GM23248 (cell line): ENCODE measurements at places on chromosomes 7 and 10. TPM values are rescaled to one million over a fixed set of nuclear protein-coding genes. Genes with fewer than 3 reads are reported as not detected.
A peak's percentile ranks its signal among the peaks of the same experiment; 100 is the strongest.

- H3K27ac ChIP-seq = peak overlapping the region; percentile 45
- peak; percentile 80 for DNase-seq
- H3K4me1 ChIP-seq = peaks cover 33% of the 10 kb centered on the region
- peak overlapping the region; percentile 32 for H3K4me3 ChIP-seq
- H3K36me3 ChIP-seq = no peaks in the 10 kb centered on the region
These were observed 58.4 kb downstream of the MAPK8 start for GRCh38 chr10:48364659-48365405.

DNA sequence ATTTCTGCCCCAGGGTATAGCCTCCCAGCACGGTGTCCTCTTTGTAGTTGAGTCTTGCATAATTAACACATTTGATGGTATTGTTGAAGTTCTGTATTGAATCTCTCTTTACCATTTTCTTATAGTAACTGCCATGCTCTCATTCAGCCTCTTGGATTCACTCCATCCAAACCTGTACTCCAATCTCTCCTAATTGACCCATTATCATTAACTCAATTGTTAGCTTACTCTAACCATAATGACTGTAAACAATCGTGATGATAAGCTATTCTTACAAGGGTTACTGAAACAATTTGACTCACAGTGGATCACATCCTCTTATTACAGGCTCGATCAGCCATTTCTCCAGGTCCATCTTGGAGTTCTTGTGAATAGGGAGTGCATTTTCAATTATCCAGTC, 191.9 kb upstream of the AGK start:
- peaks cover 9% of the 10 kb centered on the region; the same call in 1 of the 2 replicates for H3K4me1 ChIP-seq
- H3K4me3 ChIP-seq = no peak overlapping the region
- DNase-seq = no peak
- no peak overlapping the region for H3K27ac ChIP-seq
- H3K27me3 ChIP-seq = no peaks in the 10 kb centered on the region

GRCh38 chr10:43900571-43900970, 251.9 kb upstream of the ZNF32 start:
- no peak overlapping the region for H3K27ac ChIP-seq
- H3K36me3 ChIP-seq = no peaks in the 10 kb centered on the region
- peaks cover 8% of the 10 kb centered on the region; the same call in 1 of the 2 replicates for H3K4me1 ChIP-seq
- no peak overlapping the region for H3K4me3 ChIP-seq
- no peak for DNase-seq

DNA sequence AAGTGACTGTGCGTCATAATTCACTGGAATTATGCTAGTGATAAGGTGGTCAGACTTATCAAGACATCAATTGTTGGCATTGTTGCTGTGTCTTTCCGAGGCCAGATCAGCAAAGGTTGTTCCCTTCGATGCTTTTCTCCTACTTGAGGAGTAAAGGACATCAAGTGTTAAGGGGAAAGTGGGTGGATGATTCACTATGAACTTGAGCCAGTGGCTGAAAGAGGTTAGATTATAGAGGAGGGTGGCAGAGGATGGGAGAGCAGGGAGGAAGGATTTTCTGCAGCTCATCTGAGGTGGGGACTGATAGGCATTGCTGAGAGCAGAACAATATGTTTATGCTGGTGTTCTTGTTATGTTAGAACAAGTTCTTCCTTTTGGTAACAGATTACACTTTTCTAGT, 131.4 kb upstream of the AGR3 start:
- H3K27ac ChIP-seq = no peak overlapping the region
- H3K27me3 ChIP-seq = no peaks in the 10 kb centered on the region
- no peaks in the 10 kb centered on the region for H3K36me3 ChIP-seq
- H3K4me1 ChIP-seq = peaks cover 29% of the 10 kb centered on the region
- peak; percentile 54 for DNase-seq
- H3K4me3 ChIP-seq = no peak overlapping the region

MET gene
- 62.3 and 68.8 TPM in 2 replicates for total RNA-seq

- no peak overlapping the region for H3K27ac ChIP-seq
- DNase-seq = no peak
- H3K4me1 ChIP-seq = peaks cover 10% of the 10 kb centered on the region
- H3K4me3 ChIP-seq = no peak overlapping the region
- no peaks in the 10 kb centered on the region for H3K36me3 ChIP-seq
These were observed 3.4 kb upstream of the BMPR1A start for GRCh38 chr10:86753051-86753450.

PTN gene
- 8.1 and 8.3 TPM in 2 replicates for total RNA-seq

GARIN1A gene
- total RNA-seq = 0.43 and 0.89 TPM in 2 replicates

DNA sequence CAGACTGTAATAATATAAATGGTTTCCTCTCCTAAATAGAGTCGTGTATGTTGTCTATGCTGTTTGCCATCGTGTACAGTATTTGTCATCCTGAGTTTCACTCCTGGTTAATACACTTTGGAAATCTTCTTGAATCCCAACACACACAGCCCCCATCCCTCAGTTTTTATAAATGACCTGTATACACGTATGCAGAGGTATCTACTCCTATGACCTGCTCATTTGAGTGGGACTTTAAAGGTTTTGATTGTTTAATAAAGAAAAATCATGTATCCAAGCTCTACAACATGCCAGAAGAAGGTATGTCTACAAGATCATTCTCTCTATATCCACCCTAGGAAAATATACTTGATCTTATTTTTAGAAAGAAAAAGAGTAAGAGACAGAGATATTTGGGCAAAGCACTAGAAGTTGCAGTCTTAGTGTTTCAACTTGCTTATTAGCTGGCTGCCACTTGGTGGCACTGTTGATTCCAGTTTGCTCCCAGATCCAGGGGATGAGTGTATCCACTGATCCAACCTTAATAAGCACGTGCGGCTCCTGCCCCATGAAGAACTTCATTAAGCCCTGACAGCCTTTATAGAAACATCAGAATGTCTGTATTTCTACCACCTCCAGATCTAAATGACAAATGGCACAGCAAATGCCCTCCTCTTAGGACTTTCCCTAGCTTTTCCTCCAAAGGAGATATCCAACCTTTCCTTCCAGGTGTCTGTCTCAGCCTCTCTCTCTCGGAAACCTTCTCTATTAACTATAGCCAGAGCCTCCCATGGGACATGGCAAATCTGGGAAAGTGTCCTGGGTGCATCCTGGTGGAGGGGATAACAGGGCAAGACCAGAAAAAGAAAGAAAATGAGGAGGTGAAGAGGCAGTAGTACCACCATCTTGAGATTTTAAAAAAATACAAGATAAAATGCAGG, 181.6 kb upstream of the NEBL start:
- no peaks in the 10 kb centered on the region; the same call in 1 of the 2 replicates for H3K27me3 ChIP-seq
- 0 out of 2 replicates have a peak, but pooled peaks cover 4% of the 10 kb centered on the region for H3K4me1 ChIP-seq
- no peak overlapping the region for H3K27ac ChIP-seq
- no peaks in the 10 kb centered on the region for H3K36me3 ChIP-seq

- no peaks in the 10 kb centered on the region for H3K36me3 ChIP-seq
- H3K4me1 ChIP-seq = no peaks in the 10 kb centered on the region
- no peaks in the 10 kb centered on the region for H3K27me3 ChIP-seq
- DNase-seq = no peak
These were observed 16.7 kb downstream of the INPP5A start for GRCh38 chr10:132554053-132554990.

- DNase-seq = peak; percentile 78
- no peak overlapping the region for H3K4me3 ChIP-seq
- peaks cover 18% of the 10 kb centered on the region for H3K4me1 ChIP-seq
- H3K27ac ChIP-seq = peak overlapping the region; percentile 60
These were observed 108.7 kb upstream of the ITGB1 start for GRCh38 chr10:33066558-33067236.

SLC18A3 gene
- not detected in 2 replicates for total RNA-seq

HABP2 gene
- total RNA-seq = not detected in 2 replicates

SLC16A12 gene
- total RNA-seq = not detected in 2 replicates

- no peaks in the 10 kb centered on the region for H3K36me3 ChIP-seq
- no peaks in the 10 kb centered on the region for H3K27me3 ChIP-seq
- no peak overlapping the region for H3K4me3 ChIP-seq
- no peak overlapping the region for H3K27ac ChIP-seq
These were observed 664.8 kb upstream of the SEMA3D start for GRCh38 chr7:85851571-85852193.

GRCh38 chr7:155925682-155926081, 113.4 kb upstream of the SHH start:
- no peak overlapping the region for H3K4me3 ChIP-seq
- no peak for DNase-seq
- H3K27me3 ChIP-seq = no peaks in the 10 kb centered on the region

DNA sequence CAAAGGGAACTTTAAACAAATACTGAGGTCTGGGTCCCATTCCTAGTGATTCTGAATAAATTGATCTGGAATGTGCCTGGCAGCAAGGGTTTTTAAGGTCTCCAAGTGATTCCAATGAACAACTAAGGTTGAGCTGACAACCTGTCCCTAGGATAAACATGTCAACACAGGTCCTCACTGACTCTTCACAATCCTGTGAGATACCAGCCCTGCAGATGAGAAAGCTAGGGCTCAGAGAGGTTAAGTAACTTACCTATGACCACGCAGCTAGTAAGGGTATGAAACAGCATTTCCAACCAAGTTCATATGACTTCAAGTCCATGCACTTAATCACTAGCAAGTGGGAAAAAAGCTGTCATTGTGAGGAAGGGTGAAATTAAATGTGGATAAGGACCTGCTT, 44.0 kb downstream of the SEM1 start:
- H3K36me3 ChIP-seq = no peaks in the 10 kb centered on the region
- H3K27ac ChIP-seq = no peak overlapping the region

HYAL4 gene
- total RNA-seq = not detected in 2 replicates

DOCK1 gene
- 39.1 and 45.6 TPM in 2 replicates for total RNA-seq
